Muscle of leg (tissue), 16 donors: ENCODE measurements at places on chromosomes 1 and 21. TPM values are rescaled to one million over a fixed set of nuclear protein-coding genes. Genes with fewer than 3 reads are reported as not detected.

DNA sequence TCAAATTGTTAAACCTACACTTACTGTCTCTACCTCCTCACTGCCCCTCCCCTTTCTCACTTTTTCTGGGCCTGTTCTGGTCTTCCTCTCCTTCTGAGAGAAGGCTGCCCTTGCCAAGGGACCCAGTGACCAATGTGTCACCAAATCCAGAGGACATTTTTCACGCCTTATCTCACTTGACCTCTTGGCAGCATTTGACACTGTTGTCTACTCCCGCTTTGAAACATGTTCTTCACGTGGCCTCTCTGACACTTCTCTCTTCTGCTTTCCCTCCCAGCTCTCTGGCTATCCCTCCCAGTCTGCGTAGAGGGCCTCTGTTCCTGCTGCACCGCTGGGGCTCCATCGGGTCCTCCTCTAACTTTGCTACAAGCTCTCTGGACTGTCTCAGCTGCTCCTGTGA lies 25.3 kb downstream of the KCNQ4 start:
- no peaks in the 10 kb centered on the region for H3K36me3 ChIP-seq
- H3K27me3 ChIP-seq = no peaks in the 10 kb centered on the region
- peaks cover 38% of the 10 kb centered on the region for H3K4me1 ChIP-seq
- no peak for DNase-seq

- H3K27me3 ChIP-seq = no peaks in the 10 kb centered on the region
- DNase-seq = no peak
- no peak overlapping the region for H3K27ac ChIP-seq
- no peak overlapping the region for H3K4me3 ChIP-seq
- peaks cover 32% of the 10 kb centered on the region for H3K36me3 ChIP-seq
- H3K4me1 ChIP-seq = peaks cover 4% of the 10 kb centered on the region
Measured at GRCh38 chr1:179104611-179105250, 22.9 kb downstream of the TOR3A start.

DNA sequence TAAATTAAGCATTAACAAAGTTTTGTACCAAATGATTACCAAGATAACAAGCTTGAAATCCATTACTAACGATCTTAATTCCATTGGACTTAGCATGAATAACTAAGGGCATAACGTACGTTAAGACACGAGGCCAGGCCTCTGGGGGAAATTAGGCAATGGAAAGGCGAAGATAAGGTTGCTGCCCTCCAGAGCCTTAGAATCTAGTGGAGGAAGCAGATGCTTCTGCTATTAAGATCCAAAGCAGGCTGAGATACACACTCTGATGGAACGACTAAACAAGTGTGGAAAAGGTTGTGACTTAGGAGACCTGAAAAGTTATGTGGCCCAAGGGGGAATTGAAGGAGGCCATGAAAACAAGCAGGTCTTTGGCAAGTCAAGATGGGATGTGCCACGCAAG lies 6.0 kb downstream of the AKNAD1 start:
- H3K36me3 ChIP-seq = no peaks in the 10 kb centered on the region
- H3K4me3 ChIP-seq = no peak overlapping the region
- no peaks in the 10 kb centered on the region for H3K27me3 ChIP-seq

- H3K4me1 ChIP-seq = no peaks in the 10 kb centered on the region
- no peaks in the 10 kb centered on the region for H3K36me3 ChIP-seq
Measured at GRCh38 chr1:66644331-66644730, 107.9 kb upstream of the DYNLT5 start.

- H3K4me3 ChIP-seq = no peak overlapping the region
- H3K4me1 ChIP-seq = no peaks in the 10 kb centered on the region
- H3K27me3 ChIP-seq = no peaks in the 10 kb centered on the region
- DNase-seq = peak; percentile 84
- H3K27ac ChIP-seq = peak overlapping the region; percentile 22
Measured at GRCh38 chr1:172293429-172293828, 127.1 kb upstream of the C1orf105 start.

DNA sequence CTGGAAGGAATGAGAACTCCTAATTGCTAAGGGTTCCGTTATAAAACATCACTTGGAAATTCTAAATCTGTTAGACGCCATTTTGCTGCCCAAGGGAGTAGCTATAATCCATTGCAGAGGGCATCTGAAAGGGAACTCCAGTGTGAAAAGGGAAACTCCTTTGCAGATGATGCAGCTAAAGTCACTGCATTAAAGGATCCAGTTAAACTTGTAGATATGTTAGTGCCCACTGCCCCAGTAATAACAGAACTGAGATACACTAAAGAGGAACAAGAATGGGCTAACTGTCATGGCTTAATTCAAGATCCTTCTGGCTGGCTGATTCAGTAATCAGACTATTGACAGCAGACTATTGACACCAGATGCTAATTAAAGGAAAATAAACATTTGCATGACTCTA lies 81.8 kb upstream of the KIAA0040 start:
- H3K27ac ChIP-seq = no peak overlapping the region
- no peak overlapping the region for H3K4me3 ChIP-seq
- no peak for DNase-seq
- H3K36me3 ChIP-seq = no peaks in the 10 kb centered on the region
- H3K27me3 ChIP-seq = no peaks in the 10 kb centered on the region

DNA sequence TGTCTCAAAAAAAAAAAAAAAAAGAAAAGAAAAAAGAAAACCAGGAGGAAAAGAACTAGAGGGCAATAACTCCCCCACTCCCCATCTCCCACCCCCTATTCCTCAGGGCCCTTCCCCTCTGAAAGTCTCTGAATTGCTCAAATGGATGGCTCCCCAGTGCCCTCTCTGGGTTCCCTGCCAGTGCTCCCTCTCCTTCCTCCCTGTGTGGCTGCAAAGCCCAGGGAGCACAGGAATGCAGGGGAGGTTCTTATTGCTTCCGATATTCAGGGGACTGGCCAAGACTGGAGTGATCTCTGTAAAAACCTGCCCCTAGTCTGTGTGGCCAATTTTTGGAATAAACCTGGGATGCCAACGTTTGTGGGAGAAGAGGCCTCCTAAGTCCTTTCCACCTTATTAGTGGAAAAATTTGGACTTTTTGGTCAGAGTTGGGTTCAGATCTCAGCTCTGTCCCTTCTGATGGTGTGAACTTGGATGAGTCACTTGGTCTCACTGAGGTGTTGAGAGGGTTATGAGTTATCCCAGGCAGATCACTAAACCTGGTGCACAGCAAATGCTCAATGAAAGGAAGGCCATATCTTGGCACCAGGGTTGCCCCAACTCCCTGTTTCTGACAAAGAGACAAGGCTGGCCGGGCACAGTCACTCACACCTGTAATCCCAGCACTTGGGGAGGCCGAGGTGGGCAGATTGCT lies 13.4 kb upstream of the ARHGEF10L start:
- H3K4me1 ChIP-seq = peaks cover 8% of the 10 kb centered on the region
- no peak overlapping the region for H3K4me3 ChIP-seq
- no peaks in the 10 kb centered on the region for H3K36me3 ChIP-seq
- H3K27me3 ChIP-seq = peaks cover 18% of the 10 kb centered on the region

MFSD2A gene
- 0.62 TPM for total RNA-seq
